Naive thymus-derived CD8-positive, alpha-beta T cell (primary cell): ENCODE measurements at places on chromosomes 3 and 15.

DNA sequence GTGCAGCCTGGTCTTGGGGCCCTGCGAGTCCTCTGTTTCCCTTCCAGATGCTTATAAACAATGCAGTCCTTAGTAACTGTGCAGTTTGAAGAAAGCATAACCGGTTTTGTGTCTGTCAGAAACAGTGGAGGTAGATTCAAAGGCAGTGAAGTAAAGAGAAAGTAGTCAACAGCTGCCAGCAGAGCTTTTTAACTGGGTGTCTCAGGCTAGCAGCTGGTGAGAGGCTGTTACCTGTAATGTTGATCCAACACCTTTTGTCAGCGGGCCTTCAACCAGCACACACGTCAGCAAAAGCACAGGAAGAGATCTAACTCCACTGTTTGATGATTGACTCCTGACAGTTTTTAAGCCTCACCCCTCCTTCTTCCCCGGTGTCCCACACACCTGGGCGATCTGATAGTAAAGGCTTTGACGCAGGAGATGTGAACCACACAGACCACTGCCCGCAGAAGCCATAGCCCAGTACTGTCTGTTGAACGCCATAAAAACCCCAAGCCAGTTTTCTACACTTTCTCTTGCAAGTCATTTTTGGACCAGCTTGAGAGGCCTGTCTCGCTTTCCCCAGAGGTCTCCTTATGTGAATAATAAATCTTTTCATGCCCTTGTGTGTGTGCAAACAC is 178.0 kb downstream of the FMN1 start:
- DNase-seq = no peak

- no peak for DNase-seq
Measured at GRCh38 chr15:74995779-74996765, 709 bp downstream of the SCAMP5 start.

DNA sequence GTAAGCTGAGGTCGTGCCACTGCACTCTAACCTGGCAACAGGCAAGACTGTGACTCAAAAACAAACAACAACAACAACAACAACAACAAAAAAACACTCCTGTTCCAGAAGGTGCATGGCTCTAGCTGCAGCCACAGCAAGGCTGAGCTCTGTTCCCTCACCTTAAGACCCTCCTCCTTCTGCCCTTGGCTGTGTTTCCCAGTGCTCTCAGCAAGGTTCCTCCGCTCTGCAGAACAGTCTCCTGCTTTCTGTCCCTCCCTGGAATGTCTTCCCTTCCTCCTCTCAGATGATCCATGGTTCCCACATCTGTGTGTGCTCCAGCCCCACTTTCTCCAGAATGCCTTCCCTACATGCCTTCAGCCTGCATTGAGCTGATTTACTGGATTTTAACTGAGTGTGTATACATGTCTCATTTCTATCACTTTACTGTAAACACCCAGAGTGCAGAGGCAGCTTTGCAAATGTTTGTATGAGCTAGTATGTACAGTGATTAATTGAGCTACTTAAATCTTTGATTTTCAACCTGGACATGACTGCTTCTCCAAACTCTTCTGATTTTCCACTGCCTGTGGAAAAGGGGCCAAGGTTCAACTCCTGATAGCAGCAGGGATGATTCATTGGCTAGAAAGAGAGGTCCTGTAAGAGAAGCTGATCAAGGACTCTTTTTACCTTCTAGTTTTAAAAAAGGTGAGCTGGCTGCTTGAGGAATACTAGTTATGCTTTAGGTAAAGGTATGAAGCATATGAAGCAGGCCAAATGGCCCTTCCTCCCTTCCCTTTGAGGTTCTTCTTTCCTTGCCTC is 14.7 kb downstream of the ANKUB1 start:
- no peak for DNase-seq

DNA sequence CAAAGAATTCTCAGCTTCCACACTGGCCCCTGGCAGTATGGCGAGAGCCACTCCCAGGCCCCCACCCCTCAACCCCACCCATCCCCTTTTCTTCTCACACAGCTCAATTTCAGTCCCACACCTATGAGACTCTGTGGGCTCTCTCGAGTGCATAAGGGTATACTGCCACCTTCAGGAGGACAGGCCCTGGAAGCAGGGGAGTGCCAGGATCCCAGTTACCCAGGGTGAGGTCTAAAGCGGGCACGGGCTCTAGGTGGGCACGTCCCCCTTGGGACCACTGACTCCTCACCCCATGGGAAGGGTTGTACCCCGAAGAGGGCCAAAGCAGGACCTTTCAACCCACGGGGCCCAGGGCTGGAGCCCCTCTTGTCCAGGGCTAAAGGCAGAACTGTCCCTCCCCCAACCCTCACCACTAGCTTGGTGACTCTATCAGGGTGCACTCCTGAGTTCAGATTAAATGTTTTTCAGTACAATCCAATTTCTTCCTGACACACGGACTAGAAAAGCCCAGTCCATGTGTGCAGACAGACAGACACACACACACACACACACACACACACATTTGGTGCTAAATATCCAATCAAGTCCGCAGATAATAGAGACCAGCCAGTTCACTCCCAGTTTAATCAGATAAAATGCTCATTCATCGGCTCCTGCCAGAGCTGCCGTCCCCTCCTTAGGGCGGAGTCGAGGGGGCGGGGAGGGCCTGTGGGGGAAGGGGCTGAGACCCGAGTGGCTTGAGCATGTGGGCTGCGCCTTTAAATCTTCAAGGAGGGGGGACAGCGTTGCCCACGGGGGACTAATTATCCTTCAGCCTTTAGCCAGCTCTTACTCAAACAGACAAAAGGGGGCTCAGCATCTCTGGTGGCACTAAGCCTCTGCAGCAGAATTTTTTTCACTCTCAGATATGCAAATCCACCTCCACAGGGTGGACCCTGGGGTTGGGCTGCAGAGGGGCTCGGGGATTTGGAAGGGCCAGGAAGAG is 59.3 kb downstream of the CYP11A1 start:
- peak; percentile 20 for DNase-seq

- no peak for DNase-seq
Measured at GRCh38 chr3:159775372-159775961, 213.2 kb upstream of the IL12A start.
